Foreskin keratinocyte (primary cell): ENCODE measurements at places on chromosomes 12 and 14. TPM values are rescaled to one million over a fixed set of nuclear protein-coding genes. Genes with fewer than 3 reads are reported as not detected.
A peak's percentile ranks its signal among the peaks of the same experiment; 100 is the strongest.

DNA sequence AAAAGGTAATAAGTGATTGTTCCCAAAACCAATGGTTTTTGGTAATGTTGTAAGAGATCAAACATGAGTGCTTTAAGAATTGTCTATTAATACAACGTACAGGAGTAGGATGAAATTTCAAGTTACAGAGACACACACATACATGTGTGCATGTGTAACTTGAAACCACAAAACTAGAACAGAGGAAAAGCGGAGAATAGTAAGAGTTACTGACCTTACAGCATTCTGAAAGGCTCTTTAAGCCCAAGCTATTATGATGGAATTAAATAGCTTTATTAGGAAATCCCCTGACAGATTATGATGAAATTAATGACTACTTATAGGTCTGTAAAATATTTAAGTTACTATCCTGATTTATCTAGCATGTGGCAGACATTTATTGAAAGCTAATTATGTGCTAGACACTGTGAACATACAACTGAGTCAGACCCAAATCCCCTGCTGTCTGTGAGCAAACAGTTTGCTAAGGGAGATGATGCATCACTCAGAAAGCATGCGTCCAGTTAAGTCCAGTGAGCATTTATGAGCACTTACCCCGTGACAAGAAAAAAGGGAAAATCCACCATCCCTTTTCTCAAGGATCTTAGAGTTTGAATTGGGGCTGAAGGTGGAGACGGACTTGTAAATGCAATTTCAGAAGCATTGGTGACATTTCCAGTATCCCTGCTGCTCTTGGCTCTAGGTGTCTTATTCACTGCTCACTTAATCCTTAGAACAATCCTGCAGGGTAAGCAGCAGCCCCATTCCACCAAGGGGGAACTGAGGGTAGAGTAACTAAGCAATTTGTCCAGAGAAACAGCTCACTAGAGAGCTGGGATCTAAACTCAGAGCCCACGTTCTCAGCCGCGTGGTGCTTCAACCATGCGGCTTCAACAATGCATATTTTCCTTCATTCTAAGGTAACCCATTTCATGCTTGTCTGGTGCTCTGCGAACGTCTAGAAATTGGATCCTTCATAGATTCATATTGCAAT, 117.4 kb downstream of the EML1 start:
- DNase-seq = peak; percentile 79

DNA sequence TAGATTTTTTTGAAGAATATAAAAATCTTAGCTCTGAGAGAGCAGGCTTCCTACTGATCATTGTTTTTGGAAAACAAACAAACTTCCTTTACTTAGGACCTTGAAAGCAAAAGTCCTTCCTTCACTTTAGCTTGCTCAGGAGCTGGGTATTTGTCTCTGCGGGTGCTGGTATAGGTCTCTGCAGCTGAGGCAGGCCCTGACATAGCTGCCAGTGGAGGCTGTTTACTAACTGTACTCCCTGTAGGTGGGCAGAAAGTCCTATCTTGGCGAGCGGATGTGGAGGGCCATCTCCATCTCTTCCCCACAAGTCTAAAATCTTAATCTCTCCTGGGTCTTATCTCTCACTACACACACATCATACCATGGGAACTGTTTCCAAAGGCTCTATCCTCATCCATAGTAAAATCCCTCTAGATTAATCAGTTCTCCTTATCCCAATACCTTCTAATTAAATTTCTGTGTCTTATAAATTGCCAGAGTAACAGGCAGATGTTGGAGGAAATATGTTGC, 4.1 kb upstream of the MIA2 start:
- no peak for DNase-seq

- DNase-seq = no peak
Measured at GRCh38 chr12:52005903-52006703, 643 bp upstream of the TAMALIN start.

DNA sequence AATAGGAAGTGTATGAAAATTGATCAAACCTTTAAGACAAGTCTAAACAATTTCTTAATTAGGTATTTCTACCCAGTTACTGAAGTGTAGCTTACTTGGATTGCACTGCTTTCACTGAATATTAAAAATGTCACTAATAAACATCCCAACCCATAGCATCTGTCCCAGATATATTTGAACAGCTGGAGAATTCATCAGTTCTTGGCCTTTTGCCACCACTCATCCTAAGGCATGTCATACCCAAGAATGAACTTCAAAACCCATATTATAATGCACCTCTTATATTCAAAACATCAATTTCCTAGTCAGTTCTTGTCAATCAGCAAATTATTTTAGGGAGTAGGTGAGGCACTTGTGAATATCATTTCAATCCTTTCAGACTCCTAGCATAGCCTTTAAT, 392.3 kb downstream of the PAWR start:
- no peak for DNase-seq

- DNase-seq = no peak
Measured at GRCh38 chr14:91228112-91229004, 16.1 kb downstream of the GPR68 start.

DNA sequence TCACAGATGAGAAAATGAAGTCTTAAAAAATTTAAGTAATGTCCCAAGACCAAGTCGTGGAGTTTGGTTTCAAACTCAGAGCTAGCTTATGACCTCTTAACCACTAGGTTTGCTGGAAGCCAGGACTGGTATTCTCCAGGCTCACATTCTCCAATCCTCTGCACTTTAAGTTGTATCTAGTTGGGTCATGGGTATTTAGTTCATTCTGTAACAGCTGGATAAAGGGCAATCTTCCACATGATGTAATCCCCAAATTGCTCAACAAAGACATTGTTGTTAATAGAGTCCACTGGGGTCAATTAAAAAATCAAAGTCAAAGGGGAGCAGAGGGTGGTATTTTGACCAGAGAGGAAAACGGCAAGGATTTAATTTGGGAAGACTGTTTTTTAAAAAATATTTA, 17.8 kb upstream of the GAS2L3 start:
- DNase-seq = no peak

GRCh38 chr12:131119936-131120335, 166.2 kb downstream of the ADGRD1 start:
- no peak for DNase-seq

GRCh38 chr12:101855976-101856375, 21.4 kb upstream of the DRAM1 start:
- DNase-seq = no peak

DNA sequence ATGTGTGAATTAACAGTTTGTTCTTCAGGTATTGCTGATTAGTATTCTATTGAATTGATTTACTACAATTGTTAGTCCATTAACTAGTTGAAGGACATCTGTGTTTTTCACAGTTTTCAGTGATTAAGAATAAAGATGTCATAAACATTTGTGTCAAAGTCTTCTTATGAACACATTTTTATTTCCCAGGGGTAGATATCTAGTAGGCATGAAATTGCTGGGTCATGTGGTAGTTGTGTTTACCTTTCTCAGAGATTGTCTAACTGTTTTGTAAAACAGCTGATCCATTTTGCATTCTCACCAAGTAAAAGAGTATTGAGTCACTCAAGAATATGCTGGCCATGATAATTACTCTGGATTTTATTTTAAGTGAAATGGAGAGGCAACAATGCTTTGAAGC, 1145.3 kb downstream of the FSCB start:
- DNase-seq = no peak

GRCh38 chr14:73503648-73504047, 12.9 kb downstream of the RIOX1 start:
- no peak for DNase-seq

DNA sequence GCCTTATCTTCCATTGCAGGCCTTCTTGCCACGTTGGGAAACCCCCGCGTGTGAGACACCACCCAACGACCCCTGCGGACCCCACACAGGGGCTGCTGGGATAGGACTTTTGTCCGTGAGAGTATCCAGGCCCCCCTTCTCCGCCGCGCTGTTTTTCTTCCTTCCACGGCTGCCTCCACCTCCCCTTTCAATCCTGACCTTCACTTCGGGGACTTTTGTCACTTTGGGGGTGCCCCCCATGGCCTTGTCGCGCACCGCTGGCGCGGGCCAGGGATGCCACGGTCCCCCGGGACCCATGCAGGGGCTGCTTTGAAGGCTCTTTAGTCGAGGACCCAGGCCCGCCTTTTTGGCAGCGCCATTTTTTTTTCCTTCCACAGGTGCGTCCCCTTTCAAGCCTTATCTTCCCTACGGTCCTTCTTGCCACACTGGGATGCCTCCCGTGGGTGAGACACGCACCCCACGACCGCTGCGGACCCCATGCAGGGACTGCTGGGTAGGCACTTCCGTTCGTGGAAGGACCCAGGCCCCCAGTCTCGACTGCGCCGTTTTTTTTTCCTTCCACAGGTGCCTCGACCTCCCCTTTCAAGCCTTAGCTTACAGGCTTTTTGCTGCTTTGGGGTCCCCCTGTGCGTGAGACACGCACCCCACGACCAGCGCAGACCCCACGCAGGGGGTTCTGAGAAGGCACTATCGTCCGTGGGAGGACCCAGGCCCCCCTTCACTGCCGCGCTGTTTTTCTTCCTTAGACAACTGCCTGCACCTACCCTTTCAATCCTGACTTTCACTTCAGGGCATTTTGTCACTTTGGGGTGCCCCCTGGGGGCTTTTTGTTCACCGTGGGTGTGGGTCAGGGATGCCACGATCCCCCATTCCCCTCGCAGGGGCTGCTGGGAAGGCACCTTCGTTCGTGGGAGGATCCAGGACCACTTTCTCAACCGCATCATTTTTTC, 267.4 kb downstream of the ALG10 start:
- DNase-seq = no peak

- no peak for DNase-seq
Measured at GRCh38 chr12:27905285-27906126, 67.0 kb downstream of the PTHLH start.

GRCh38 chr14:102693006-102693755, 84.1 kb upstream of the TRAF3 start:
- DNase-seq = no peak

DNA sequence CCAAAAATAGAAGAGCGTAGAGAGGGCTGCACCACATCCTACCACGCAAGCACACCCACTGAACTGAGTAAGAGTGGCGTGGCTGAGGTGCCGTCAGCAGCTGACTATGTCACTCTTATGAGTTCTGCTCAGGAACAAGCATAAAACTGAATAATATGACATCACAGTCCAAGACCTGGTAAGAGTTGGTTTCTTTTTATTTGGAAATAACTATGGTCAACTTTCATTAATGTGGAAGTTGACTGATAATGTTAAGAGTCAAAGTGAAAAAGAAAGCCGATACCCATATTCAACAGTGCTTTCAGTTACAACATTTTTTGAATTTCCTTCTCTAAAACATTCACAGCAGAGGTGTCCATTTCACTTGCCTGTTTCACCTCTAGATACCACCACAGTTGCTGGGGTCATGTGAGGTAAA, 44.6 kb downstream of the GNS start:
- no peak for DNase-seq

DNA sequence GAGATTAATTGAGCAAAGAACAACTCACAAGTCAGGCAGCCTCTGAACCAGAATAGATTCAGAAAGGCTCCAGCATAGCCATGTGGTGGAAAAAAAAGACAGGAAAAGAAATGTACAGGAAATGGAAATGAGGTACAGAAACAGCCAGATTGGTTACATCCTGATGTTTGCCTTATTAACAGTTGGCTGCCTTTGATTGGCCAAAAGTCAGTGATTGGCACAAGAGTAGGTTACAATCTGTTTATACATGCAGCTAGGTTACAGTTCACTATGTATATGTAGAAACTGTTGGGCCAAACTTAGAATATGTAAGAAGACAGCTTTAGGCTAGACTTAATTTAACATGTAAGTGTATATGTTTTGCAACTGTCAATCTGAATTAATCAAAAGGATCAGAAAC, 118.9 kb downstream of the UNC79 start:
- no peak for DNase-seq

DNA sequence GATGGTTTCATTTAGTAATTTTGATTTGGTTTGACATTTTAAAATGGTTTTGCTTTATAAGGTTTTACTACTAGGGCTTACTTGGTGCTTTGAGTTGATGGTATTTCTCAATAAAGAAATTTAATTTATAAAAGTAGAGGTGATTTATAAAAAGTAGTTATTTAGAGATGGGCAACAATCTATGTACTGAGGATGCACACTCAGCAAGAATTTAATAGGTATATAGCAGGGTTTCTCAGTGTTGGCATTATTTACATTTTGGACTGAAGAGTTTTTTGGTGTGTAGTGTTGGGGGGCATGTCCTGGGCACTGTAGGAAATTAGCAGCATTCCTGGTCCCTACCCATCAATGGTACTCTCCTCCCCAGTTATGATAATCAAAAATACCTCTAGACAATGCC, 47.7 kb downstream of the PPHLN1 start:
- DNase-seq = no peak

- peak; percentile 66 for DNase-seq
Measured at GRCh38 chr12:130818635-130819576, 20.1 kb downstream of the STX2 start.

DNA sequence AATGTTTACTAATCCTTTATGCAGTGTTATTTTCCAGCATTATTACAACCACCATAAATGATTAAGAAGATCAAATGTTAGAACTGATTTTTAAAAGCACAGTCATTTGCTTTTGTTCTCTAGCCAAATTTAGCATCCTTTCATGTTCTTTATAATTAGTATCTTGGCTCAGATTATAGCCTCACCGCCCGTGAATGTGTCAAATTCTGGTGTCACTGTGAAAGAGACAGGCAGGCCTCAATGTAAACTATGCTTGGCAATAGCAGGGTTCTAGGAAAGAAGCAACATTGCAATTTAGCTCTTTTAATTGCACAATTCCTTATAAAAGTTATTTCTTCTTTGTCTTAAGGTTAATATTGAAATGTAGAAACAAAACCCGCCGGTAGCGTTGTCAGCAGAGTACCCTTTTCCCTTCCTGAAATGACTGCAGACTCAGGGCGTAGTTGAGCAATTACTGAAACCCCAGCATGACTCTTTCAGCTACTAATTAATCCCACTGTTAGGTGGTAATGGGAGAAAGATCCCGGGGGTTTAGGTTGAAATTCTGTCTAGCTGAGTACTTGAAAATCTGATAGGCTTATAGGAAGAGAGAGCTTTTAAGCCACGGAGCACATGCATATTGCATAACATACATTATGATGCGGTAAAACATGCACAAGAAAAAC, 1600.5 kb upstream of the SEL1L start:
- DNase-seq = no peak

GRCh38 chr12:120534703-120535655, 823 bp downstream of the RNF10 start:
- peak; percentile 67 for DNase-seq

Gene ADAMTS20
- not detected in 2 replicates for total RNA-seq

Gene FGD6
- 55.8 and 65.5 TPM in 2 replicates for total RNA-seq

Gene TMCC3
- total RNA-seq = 13.3 and 17.7 TPM in 2 replicates

Gene CD163
- total RNA-seq = 0.04 TPM in 1 of 2 replicates, not detected in the other

Gene CERS5
- 35.9 and 38.9 TPM in 2 replicates for total RNA-seq

Gene RBP5
- total RNA-seq = not detected in 2 replicates

Gene ART4
- total RNA-seq = not detected in 2 replicates

Gene SYNDIG1L
- total RNA-seq = not detected in 2 replicates

Gene TAS2R10
- total RNA-seq = not detected in 2 replicates
